ENCODE measurements at places on chromosomes 7 and 10. TPM values are rescaled to one million over a fixed set of nuclear protein-coding genes. Genes with fewer than 3 reads are reported as not detected.

Gene CYP17A1
- polyA plus RNA-seq, result 13.4 TPM

Gene PCLO
- 7.7 TPM for polyA plus RNA-seq

DNA sequence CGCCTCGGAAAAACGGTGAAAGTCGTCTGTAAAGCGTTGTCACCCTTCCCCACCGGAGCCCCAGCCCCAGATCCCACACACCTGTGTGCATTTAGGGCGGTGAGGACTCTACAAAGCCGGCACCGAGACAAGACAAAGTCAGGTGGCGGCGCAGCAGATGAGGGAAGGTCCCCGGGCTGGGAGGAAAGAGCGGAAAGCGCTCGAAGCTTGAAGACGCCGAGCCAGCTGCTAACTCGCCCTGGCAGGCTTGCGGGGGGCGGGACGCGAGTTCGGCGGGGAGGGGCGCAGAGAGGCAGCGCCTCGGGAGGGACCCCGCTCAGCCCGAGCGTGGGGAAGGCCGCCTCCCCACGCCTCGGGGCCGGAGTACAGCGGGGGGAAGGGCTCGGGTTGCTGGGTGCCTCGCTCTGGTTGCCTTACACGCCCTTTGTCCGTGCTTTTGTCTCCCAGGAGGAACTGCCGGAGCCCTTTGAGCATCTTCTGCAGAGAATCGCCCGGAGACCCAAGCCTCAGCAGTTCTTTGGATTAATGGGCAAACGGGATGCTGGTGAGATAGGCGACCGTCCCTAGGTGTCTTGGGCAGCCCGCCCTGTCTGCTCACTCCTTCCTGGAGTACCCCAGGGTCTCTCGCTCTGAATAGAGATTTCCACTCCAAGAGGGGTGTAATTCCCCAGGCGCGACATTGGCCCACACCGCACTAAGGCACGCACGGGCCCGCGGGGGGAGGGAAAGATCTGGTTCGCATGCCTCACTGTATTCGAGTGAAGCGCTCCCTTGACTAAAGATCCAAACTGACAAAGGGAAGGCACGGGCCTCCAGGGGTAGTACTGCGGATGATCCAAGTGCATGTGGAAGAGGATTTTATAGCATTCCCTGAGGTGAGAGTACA is 1.6 kb downstream of the TAC1 start:
- H3K27ac ChIP-seq, result no peak overlapping the region
- no peak overlapping the region for H3K4me3 ChIP-seq
- H3K27me3 ChIP-seq, result peaks cover 48% of the 10 kb centered on the region
- DNase-seq, result peak; percentile 6

DNA sequence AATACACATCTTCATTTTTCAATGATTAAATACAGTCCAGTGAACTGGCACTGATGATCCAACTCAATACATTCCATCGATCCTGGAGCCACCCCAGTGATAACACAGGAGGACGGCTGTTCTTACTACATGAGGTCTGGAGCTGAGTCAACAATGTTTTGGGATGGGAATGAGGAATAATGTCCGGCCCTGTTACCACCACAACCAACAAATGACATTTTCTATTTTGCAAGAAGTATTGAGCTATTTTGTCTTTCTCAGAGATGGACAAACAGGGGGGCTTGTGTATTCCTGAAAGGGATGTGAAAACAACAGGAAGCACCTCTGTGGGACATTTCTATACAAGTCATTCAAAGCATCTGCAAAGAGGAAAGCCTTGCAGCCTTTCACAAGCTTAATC is 249.2 kb downstream of the PARD3 start:
- H3K36me3 ChIP-seq, result no peaks in the 10 kb centered on the region
- no peak overlapping the region for H3K4me3 ChIP-seq
- no peak overlapping the region for H3K27ac ChIP-seq
- H3K4me1 ChIP-seq, result no peaks in the 10 kb centered on the region
- no peaks in the 10 kb centered on the region for H3K27me3 ChIP-seq
- DNase-seq, result no peak

GRCh38 chr7:126361183-126361582 is 891.6 kb downstream of the GRM8 start:
- no peaks in the 10 kb centered on the region for H3K36me3 ChIP-seq
- no peak overlapping the region for H3K4me3 ChIP-seq
- no peak for DNase-seq
- H3K27me3 ChIP-seq, result no peaks in the 10 kb centered on the region
